ENCODE measurements at places on chromosomes 4 and X.

DNA sequence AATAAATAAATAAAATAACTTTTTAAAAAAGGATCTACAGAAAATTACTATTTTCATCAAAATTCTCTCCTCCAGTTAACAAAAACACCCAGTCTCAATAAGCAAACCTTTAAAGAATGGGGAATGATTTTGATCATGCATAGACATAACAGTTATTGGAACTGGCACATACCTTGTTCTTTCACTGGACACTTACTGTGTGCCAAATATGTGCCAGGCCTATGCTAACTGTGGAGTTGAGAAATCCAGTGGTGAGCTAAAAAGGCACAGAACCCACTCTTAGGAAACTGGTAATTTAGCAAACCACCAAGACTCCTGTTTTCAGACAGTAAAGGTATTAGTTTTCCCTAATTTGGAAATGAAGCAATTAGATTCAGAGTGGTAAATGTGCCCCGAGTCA lies 39.1 kb downstream of the CLOCK start:
- DNase-seq = no peak

- DNase-seq = no peak
These were observed 39.1 kb downstream of the PRPS1 start for GRCh38 chrX:107667426-107667825.

DNA sequence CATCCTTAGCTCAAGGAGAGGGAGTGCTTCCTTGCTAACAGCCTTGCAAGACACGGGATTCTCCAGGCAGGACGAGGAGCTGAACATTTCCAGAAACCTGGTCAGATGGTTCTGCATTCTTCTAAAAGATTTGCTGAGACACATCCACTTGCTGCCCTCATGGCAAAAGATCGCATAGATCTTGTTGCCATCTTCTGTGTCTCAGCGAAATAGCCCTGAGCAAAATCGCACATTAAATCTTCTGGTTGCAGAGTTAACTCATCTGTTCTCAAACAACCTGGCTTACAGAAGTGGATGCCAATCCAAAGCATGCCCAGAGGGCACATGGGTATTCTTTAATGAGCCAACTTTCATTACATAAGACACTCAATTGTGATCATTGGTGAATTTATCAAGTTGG lies 167.5 kb downstream of the PRKX start:
- DNase-seq = no peak

GRCh38 chr4:44162538-44163270 lies 285.9 kb downstream of the KCTD8 start:
- DNase-seq = no peak

DNA sequence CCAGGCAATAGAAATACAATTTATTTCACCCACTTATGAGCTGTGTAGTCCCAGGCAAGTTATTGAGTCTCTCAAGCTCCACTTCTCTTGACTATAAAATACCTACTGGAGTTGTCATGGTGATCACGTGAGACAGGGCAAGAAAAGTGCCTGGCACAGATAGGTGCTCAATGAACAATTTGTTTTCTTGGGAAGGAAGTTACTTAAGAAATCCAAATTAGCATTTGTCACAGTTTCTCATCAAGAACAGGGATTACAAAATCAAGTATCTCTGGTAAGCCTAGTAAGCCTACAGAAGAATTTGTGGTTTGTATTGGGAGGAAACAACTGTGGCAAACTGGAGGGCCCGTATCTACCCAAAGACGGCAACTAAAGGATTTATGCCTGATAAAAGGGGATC lies 37.5 kb upstream of the RASGEF1B start:
- DNase-seq = no peak

GRCh38 chrX:133726211-133726630 lies 259.2 kb downstream of the GPC3 start:
- DNase-seq = peak; percentile 77

DNA sequence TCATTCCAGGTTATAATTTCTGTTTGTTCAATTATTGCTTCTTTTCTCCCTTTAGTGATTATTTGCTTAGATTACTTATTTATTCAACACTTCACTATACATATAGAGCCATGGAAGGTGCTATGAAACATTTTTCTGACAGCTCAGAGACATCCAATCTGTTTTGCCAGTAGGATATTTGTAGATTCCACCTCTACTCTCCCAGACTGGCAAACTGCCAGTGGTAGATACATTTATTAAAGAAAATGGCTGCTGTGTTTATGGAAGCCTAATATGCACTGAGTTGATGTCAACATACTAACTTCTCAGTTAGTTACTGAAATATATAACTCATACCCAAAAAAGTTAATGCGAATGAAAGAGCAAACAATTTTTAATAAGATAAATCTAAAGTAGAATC lies 348.6 kb downstream of the TRAM1L1 start:
- no peak for DNase-seq

DNA sequence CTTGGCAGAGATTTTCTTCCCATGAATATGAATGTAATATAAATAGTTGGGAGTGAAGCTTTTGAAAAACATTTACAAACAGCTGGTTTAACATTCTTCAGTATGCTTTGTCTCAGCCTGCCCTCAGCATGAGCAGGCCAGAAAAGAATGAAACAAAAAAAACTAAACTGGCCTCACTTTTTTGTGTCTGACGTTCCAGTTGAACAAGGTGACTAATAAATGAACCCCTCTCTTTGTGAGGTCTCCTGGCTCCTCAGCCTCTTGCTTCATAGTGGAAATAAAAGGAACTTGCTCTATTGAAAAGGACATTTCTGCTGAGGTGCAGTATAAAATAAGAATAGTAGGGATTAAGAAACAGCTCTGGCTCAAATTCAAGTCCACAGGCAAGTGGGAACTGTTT lies 9.4 kb downstream of the CHST7 start:
- DNase-seq = peak; percentile 90

GRCh38 chr4:19927381-19927780 lies 324.3 kb upstream of the SLIT2 start:
- DNase-seq = peak; percentile 79

GRCh38 chrX:102546828-102547493 lies 30.4 kb upstream of the TMSB15A start:
- DNase-seq = no peak

DNA sequence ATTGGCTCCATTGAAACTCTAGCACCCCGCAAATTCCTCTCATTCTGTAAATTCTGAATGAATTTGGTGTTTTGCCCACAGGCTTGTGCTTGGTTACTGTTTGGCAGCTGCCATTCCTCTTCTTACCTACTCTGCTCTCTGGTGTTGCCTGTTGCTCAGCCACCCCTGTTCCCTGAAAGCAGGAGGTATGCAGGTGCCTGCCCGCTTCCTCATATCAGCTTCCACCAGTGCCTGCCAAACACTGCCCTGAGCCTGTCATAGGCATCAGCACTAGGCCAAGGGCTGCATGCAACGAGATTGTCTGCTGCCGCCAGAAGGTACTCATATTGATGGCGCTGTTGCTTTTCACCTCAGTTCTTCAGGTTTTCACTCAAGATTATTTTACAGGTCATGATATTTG lies 978.1 kb downstream of the C4orf33 start:
- DNase-seq = no peak

- DNase-seq = peak; percentile 67
These were observed 281.3 kb upstream of the FTHL17 start for GRCh38 chrX:31353095-31353494.

- DNase-seq = no peak
These were observed 335.0 kb upstream of the TENM3 start for GRCh38 chr4:181908168-181908567.

GRCh38 chr4:30182786-30183185 lies 537.4 kb upstream of the PCDH7 start:
- DNase-seq = no peak

DNA sequence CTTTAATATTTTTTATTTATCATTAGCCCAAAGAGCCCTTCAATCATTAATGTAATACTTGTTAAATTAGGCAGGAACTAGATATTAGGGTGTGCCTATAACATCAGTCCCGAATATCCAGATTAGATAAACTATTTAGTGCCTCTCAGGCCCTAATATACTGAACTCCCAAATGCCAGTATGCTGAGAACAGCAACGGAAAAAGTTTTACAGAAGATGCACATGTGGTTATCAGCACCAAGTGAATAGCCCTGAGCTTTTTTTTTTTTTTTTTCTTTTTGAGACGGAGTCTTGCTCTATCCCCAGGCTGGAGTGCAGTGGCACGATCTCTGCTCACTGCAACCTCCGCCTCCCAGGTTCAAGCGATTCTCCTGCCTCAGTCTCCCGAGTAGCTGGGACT lies 13.0 kb upstream of the ELF2 start:
- DNase-seq = no peak

GRCh38 chr4:52990706-52991105 lies 128.6 kb downstream of the RASL11B start:
- no peak for DNase-seq
